ENCODE measurements at places on chromosomes 2 and 18.

DNA sequence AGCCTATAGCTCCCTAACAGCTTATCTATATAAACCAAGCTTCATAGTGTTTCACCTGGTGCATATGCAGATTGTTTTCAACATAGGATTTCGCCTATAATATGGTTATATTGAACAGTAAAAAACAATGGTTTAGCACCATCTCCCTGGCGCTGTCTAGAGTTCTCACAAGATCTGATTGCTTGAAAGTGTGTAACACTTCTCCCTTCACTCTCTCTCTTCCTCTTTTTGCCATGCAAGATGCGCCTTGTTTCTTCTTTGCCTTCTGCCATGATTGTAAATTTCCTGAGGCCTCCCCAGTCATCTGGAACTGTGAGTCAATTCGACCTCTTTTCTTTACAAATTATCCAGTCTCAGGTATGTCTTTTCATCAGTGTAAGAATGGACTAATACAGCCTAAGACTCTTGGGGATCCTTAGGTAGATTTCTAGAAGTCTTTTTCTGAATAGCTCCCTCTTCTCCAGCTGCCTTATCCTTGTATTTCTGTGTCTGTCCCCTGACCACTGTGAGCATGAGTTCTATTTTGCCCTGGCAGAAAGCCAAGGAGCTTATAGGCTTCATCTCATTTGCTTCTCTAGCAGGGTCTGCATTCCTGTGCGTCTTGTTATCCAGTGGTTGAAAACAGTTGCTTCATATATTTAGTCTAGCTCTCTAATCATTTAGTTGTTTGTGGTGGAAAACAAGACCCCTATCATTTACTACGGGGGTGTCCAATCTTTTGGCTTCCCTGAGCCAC, 401.6 kb downstream of the GPD2 start:
- no peak for DNase-seq

- no peak for DNase-seq
These were observed 51.1 kb downstream of the SMAD7 start for GRCh38 chr18:48899558-48900174.

- DNase-seq = no peak
These were observed 33.2 kb downstream of the RALBP1 start for GRCh38 chr18:9508446-9509025.

- DNase-seq = no peak
These were observed 65.8 kb downstream of the RTP5 start for GRCh38 chr2:241935314-241935713.

Measured in hematopoietic multipotent progenitor cell treated with erythropoietin and hydrocortisone succinate and interleukin-3 and kit ligand, for 6 days (in vitro differentiated cells).